ENCODE measurements at places on chromosomes 11 and 22.

GRCh38 chr22:31106731-31107177 is 614 bp downstream of the SELENOM start:
- DNase-seq: no peak

DNA sequence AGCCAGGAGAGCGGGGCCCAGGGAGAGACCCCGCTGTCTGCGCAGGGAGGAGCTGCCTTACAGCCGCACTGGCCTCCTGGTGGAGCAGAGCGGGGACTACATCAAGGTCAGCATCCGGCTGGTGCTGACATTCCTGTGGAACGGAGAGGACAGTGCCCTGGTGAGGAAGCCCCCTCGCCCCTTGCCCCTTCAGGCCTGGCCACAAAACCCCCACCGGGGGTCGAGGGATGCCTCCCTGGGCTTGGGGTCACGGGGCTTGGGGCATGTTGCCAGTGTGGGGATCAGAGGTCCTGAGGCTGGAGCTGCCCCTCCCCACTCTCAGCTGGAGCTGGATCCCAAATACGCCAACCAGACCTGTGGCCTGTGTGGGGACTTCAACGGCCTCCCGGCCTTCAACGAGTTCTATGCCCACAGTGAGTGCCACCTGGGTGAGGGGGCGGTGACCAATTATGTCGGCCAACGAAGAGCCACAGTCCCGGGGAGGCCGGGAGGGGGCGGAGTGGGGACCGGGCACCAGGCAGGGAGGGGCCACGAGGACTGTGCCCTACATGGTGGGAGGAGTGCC is 4.2 kb downstream of the MUC5B start:
- no peak for DNase-seq

DNA sequence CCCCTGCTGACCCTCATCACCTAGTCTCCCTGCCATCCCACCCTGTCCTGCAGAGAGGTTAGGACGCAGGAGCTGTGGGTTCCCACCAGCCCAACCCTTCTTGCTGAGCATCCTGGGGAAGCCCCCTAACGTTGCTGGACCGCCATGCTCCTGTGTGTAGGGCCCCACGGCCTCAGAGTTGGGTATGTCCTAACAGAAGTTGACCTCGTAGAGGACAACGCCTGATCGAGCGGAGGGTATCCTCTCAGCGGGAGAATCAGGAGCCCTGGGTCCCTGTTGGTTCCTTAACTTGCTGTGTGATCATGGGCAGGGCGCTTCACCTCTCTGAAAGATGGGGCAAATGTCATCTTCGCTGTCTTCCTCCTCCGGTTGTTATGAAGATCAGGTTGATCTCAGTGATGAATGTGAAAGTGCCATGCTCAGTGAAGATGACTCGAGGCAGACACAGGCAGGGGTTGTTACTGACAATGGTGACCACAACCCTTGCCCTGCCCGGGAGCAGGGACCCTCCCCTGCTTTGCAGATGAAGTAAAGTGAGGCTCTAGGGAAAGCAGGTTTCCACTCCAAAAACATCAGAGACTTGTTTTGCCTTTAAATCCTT is 19.3 kb upstream of the CD5 start:
- no peak for DNase-seq

DNA sequence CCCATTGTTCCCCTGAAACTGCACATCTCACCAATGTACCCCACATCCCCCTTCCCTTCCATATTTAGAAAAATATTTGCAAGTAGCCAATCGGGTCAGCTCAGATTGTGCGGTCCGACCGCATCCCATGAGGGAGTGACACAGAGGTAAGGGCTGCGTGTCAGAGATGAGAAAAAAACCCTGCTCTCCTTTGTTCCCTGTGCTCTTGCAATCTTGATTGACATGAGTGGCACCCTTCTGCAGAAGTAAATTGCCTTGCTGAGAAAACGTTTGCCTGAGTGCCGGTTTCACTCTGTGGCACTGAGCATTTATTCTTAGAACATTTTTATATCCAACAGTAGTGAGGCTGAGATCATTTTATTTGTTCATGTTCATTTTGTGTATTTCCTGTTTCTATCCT is 81.6 kb upstream of the CCDC90B start:
- DNase-seq: no peak

GRCh38 chr11:128596250-128596649 is 8.9 kb upstream of the ETS1 start:
- no peak for DNase-seq

GRCh38 chr22:44985906-44986527 is 23.8 kb downstream of the PHF21B start:
- no peak for DNase-seq

DNA sequence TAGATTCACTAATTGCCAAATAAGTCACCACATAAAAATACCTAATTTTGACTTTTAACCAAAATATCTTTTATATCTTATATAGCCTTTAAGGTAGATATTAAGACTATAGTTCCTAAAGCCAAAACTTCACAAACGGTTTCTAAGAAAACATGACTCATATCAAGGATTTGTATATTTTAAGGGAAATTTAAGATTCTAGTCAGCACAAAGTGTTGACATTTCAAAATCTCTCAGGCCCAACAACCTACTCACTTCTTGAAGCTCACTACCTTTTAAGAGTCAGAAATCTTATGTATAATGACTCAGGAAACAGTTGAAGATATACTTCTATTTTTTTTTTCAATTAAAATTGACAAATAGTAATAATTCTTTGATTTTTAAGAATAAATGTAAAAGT is 221.9 kb downstream of the SBF2 start:
- DNase-seq: no peak

DNA sequence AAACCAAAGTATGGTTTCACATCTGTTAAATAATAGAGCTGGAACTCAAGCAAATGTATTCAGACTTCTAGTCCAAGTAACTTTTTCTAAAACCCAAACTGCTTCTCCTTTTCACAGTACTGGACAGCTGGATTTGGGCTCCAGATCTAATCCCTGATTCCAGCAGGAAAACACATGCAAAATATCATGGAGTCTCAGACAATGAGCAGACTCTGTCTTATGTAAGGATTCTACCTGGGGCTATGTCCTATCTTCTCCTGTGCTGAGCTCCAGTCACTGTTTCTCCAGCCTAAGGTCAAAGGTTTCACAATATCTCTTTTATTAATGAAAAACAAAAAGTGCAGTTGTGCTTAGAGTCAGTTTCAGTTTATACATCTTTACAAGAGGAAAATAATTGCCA is 83.2 kb upstream of the EED start:
- no peak for DNase-seq

DNA sequence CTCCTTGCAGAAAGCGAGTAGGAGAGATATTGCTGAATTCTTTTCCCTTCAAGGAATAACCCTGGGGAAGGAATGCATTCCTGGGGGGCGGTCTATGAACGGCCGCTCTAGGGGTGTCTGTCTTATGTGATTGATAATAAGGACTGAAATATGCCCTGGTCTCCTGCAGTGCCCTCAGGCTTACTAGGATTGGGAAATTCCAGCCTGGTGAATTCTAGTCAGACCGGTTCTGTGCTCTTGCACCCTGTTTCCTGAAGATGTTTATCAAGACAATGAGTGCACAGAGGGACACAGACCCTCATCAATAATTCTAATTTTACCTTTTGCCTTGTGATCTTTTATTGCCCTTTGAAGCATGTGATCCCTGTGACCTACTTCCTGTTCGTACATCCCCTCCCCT is 140.7 kb downstream of the LUZP2 start:
- no peak for DNase-seq

- no peak for DNase-seq
Measured at GRCh38 chr11:121236115-121237001, 56.2 kb upstream of the SC5D start.

DNA sequence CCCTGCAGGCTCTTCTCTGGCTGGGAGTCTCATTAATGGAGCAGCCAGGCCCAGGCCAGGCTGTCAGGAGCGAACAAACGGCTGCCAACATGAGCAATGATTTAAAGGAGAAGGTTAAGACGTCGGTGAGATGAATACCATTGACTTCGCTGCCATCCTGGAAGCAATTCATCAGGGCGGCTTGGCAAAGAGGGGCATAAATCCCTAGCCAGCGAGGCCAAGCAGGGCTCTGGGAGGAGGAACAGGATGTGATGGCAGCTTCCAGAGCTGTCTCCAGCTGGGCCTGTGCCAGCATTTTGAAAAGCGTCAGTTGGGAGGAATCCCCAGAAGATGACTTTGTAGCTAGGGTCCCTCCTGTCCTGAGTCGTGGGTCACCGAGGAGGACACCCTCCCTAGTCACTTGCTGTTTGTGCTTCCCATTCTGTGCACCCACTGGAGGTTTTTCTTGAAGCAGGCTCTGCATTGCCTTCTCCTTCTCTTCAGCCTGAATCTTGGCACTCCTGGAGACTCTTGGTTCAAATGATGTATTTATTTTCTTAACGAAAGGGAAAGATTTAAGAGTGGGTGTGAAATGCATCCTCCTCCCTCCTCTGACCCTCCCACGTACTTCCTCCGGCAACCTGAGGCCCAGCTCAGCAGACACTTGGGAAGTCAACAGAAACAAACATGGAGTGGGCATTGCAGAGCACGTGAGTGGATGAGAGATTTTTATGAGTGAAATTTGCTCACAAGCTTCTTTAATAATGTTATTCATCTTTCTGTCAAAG is 476.3 kb upstream of the CADM1 start:
- DNase-seq: no peak

GRCh38 chr11:32043737-32044136 is 47.1 kb upstream of the RCN1 start:
- DNase-seq: no peak

- no peak for DNase-seq
Measured at GRCh38 chr11:17506314-17506713, 29.7 kb upstream of the ABCC8 start.

DNA sequence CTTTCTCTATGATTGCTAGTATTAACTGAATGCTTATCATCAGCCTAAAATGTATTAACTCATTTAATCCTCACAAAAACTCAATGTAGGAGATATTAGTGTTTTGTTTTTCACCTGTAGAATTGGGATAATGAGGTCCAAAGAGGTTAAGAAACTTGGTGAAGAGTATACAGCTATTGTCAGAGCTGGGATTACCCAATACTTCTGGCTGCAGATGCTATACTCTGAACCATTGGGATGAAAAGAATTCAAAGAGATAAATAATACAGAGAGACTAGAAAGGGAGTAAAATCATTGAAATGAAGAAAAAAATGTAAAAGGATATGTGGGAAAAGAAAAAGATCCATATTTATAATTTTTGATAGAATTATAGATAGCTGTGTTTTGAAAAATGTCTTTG is 137.1 kb downstream of the TRPC6 start:
- DNase-seq: no peak

DNA sequence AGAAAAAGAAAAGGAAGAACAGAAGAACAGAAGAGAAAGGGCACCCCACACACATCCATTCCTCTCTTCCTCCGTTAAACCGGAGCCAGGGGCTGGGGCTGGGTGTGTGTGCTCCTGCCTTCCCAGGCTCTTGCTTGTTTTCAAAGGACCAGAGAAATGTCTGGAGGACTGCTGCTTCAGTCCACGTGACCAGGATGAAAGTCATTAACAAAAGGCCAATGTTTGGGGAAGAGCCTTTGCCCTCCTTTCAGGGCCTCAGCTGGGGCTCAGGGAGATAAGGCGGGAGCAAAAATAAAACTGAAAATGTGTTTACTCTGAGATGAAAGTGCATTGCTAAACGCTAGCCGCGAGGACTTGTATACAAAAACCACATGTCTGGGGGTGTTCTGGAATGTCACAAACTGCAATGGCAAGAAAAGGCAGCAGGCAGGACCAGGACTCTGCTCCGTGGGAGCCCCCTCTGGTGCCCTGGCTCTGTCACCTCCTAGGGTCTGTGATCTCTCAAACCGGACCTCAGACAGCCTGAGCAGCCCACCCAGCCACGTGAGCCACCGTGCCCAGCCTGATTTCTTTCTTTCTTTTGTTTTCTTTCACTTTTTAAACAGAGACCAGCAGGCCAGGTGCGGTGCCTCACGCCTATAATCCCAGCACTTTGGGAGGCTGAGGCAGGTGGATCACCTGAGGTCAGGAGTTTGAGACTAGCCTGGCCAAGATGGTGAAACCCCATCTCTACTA is 31.6 kb upstream of the MYH9 start:
- no peak for DNase-seq

GRCh38 chr11:125959511-125959910 is 13.7 kb downstream of the VSIG10L2 start:
- no peak for DNase-seq

- DNase-seq: no peak
Measured at GRCh38 chr11:9739123-9739900, 75.4 kb downstream of the SWAP70 start.

GRCh38 chr11:69972351-69972802 is 105.7 kb upstream of the ANO1 start:
- no peak for DNase-seq

Measured in neural crest cell (in vitro differentiated cells).